ENCODE measurements at places on chromosomes 6 and 20.

GRCh38 chr20:62961310-62961783 lies 8.8 kb downstream of the SLC17A9 start:
- DNase-seq = no peak

DNA sequence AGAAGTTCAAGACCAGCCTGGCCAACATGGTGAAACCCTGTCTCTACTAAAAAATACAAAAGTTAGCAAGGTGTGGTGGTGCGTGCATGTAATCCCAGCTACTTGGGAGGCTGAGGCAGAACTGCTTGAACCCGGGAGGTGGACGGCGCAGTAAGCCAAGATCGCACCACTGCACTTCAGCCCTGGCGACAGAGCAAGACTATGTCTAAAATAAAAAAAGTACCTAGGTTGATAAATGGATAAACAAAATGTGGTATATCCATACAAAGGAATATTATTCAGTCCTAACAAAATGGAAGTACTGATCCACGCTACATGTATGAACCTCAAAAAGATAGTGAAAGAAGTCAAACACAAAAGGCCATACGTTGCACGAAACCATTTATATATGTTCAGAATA lies 1.2 kb upstream of the RPF2 start:
- DNase-seq = no peak

GRCh38 chr6:34524499-34524898 lies 31.6 kb downstream of the SPDEF start:
- no peak for DNase-seq

DNA sequence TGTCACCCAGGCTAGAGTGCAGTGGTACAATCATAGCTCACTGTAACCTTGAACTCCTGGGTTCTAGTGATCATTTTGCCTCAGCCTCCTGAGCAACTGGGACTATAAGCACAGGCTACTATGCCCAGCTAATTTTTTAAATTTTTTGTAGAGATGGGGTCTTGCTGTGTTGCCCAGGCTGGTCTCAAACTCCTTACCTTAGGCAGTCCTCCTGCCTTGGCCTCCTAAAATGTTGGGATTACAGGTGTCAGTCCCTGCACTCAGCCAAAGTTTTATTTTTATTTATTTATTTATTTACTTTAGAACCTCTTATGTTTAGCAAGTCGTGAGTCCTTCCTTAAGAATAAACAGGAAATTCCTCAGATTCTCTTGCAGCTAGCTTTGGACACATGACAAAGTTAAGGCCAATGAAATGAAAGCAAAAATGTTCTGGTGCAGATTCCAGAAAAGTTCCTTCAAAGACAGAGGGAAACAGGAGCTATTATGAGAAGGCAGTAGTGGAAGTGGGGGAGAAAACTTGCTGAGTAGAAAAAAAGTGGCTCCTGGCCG lies 19.1 kb downstream of the PIM1 start:
- DNase-seq = no peak

DNA sequence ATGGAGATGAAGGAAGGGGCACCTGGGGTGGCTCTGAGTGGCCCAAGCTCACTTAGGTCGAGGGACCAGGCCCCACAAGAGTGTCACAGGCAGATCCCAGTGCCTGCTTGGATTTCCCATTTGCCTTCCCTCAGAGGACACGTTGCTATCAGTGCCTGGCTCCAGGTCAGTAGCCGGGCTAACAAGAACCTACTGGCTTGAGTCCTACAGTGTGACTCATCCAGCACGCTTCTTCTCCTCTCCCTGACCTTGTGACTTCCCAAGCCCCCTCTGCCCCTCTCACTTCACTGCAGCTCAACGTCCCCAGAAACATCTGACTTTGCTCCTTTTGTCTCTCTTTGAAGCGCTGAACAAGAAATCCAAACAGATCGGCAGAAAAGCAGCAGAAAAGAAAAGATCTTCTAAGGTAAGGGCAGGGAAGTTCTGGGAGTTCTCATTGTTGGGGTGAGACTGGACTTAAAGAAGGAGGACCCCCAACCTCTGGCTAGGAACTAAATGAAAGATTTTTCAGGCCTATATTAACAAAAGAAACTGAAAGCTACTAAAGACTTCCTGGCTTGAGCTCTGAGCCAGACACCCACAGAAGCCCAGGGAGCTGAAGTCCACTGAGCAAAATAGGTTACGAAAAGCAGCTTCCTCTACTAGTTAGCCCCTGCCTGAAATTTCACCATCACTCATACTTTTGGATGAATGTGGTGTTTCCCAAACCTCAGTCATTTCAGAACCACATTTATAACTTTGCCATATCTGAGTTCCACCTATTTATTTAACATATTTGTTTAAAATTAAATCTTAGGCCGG lies 21.5 kb downstream of the ASIP start:
- peak; percentile 64 for DNase-seq

DNA sequence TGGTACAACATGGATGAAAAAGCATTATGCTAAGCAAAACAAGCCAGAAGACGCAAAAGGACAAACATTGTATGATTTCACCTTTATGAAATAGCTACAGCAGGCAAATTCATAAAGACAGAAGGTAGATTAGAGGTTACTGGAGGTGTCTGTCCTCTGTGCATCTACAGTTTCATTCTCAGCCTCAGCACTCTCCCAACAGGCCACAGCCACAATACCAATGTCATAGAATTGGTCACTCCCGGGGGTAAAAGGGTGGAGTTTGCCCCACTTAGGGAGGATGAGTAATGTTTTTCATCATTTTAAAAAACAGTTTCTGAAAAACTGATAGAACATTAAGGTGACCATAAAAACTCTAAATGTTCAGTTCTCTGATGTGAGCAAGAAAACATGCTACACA lies 17.2 kb upstream of the TMX4 start:
- no peak for DNase-seq
